ENCODE measurements at places on chromosomes 16 and 17. TPM values are rescaled to one million over a fixed set of nuclear protein-coding genes. Genes with fewer than 3 reads are reported as not detected.

GRCh38 chr17:10117581-10118001 lies 80.8 kb downstream of the GAS7 start:
- no peak for DNase-seq
- peaks cover 2% of the 10 kb centered on the region for H3K4me1 ChIP-seq

The TBX4 gene
- total RNA-seq = not detected

The CA10 gene
- 0.96 TPM for total RNA-seq

DNA sequence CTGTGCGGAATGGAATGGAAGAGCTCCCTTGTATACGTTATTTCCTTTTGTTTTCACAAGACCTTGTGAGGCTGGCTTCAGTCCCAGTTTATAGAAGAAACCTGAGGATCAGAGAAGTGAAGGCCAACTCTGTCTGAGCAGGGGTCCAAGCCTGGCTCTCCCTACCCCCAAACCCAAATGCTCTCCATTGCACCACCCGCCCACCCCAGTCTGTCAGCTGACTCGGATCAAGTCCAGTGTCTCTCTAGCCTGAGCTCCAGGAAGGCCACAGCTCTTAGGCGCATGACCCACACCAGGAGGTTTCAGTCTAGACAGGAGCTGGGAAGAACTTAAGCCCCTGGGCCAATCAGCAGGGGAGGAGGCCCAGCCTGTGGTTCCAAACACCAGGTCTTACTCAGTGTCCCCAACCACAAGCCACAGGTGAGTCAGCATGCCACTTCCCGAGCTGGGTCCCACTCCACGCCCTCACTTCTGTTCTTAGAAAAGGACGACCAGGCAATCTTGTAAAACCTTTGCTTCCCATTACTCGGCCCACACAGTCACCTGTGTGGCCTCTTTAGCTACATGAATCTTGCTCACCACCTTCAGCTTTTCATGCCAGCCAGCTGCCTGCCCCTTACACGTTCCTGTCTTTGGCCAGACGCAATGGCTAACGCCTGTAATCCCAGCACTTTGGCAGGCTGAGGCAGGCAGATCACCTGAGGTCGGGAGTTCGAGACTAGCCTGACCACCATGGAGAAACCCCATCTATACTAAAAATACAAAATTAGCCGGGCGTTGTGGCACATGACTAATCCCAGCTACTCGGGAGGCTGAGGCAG lies 27.8 kb downstream of the TK2 start:
- H3K4me3 ChIP-seq = no peak overlapping the region
- no peaks in the 10 kb centered on the region for H3K27me3 ChIP-seq
- no peak overlapping the region for H3K27ac ChIP-seq
- no peaks in the 10 kb centered on the region for H3K4me1 ChIP-seq

The METTL9 gene
- total RNA-seq = 117 TPM

- H3K4me3 ChIP-seq = no peak overlapping the region
- H3K36me3 ChIP-seq = no peaks in the 10 kb centered on the region
- DNase-seq = no peak
Measured at GRCh38 chr16:7990626-7991260, 599.6 kb downstream of the TMEM114 start.

- H3K36me3 ChIP-seq = peaks cover 28% of the 10 kb centered on the region
- H3K4me3 ChIP-seq = no peak overlapping the region
- H3K27ac ChIP-seq = no peak overlapping the region
- H3K4me1 ChIP-seq = no peaks in the 10 kb centered on the region
- no peak for DNase-seq
Measured at GRCh38 chr17:740240-741017, 8.0 kb downstream of the TLCD3A start.

- H3K4me3 ChIP-seq = no peak overlapping the region
- H3K27ac ChIP-seq = no peak overlapping the region
- peaks cover 45% of the 10 kb centered on the region for H3K36me3 ChIP-seq
- no peaks in the 10 kb centered on the region for H3K4me1 ChIP-seq
Measured at GRCh38 chr17:1473841-1474240, 17.8 kb upstream of the CRK start.

GRCh38 chr17:7296189-7296861 lies 1.9 kb upstream of the YBX2 start:
- peak; percentile 96 for DNase-seq
- no peak overlapping the region for H3K27ac ChIP-seq
- no peaks in the 10 kb centered on the region for H3K36me3 ChIP-seq
- H3K4me1 ChIP-seq = no peaks in the 10 kb centered on the region

DNA sequence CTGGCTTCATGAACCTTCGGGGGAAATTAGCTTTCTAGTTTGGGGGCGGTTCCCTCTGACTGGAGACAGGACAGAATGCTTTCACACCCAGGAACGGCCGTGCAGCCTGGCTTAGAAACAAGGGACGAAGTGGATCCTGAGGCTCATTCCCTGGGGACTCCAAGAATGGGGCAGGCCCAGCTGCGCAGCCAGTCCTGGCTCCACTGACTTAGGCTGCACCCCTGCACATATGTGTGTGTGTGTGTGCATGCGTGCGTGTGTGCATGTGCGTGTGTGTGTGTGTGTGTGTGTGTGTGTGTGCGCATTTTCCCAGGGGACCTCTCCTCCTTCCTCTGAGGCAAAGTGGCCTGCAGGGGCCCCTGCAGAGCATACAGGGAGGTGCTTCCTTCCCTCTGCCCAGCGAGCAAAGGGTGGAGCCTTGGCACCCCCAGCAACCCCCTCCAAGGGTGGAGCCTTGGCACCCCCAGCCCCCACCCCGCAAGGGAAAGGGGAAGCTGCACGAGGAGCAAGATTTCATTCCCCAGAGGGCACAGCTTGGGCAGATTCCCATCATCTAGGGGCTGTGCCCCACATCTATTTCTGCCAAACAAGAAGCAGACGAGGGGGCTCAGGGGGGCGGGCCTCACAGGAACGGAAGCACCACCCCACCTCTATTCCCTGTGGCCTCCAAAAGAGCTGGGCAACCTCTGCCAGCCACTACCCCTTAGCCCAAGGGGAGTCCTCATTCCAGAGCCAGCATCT lies 97.6 kb upstream of the CBX4 start:
- H3K27me3 ChIP-seq = no peaks in the 10 kb centered on the region
- H3K4me1 ChIP-seq = no peaks in the 10 kb centered on the region
- H3K36me3 ChIP-seq = peaks cover 14% of the 10 kb centered on the region
- H3K27ac ChIP-seq = no peak overlapping the region
- H3K4me3 ChIP-seq = no peak overlapping the region

GRCh38 chr16:86961171-86961601 lies 356.0 kb downstream of the C16orf95 start:
- no peaks in the 10 kb centered on the region for H3K4me1 ChIP-seq
- H3K36me3 ChIP-seq = no peaks in the 10 kb centered on the region
- H3K4me3 ChIP-seq = no peak overlapping the region
- no peak for DNase-seq
